ENCODE measurements at places on chromosomes 2 and 18. TPM values are rescaled to one million over a fixed set of nuclear protein-coding genes. Genes with fewer than 3 reads are reported as not detected.
A peak's percentile ranks its signal among the peaks of the same experiment; 100 is the strongest.

The FAM124B gene
- 0.78 TPM for total RNA-seq

The LBX2 gene
- 1.5 TPM for total RNA-seq

The CYP27C1 gene
- not detected for total RNA-seq

The FBXO15 gene
- total RNA-seq, result not detected

The SERPINB2 gene
- not detected for total RNA-seq

The POTEJ gene
- total RNA-seq, result not detected

The FEV gene
- not detected for total RNA-seq

The EDAR gene
- not detected for total RNA-seq

The SLC9A4 gene
- 0.10 TPM for total RNA-seq

The OTOS gene
- not detected for total RNA-seq

The SULT6B1 gene
- not detected for total RNA-seq

The SAP130 gene
- total RNA-seq, result 35.3 TPM

The IL1RL2 gene
- 0.19 TPM for total RNA-seq

DNA sequence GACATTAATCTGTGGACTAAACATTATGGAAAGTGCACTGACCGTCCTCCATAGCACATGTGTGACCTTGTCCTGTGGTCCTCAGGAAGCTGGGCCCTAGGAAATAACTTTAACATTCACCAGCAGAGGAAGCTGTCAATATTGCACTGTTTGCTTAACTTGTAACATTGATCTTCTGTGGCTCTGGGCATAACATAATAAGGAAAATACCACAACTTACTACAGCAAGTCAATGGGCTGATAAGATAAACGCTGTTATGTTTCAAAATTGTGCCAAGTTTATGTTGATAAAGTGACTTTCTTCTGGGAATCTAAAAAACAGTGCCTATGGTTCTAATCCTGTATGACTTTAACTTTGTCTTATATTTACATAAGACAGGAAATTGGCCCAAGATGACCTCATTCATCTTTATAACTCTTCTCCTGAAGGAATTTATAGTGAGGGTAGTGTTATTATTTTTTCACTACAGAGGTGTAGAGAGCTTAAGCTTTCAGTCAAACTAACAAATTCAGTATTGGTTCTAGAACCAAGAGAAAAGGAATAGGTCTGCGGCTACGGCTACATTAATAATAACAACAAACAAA, 113.7 kb upstream of the MAP4K3 start:
- peaks cover 9% of the 10 kb centered on the region for H3K27me3 ChIP-seq
- DNase-seq, result no peak
- no peak overlapping the region for H3K4me3 ChIP-seq

- H3K4me3 ChIP-seq, result no peak overlapping the region
- H3K36me3 ChIP-seq, result no peaks in the 10 kb centered on the region
Measured at GRCh38 chr2:121279476-121280220, 5.4 kb downstream of the TFCP2L1 start.

GRCh38 chr18:69209761-69210160, 190.9 kb upstream of the DOK6 start:
- H3K27me3 ChIP-seq, result no peaks in the 10 kb centered on the region
- H3K4me3 ChIP-seq, result no peak overlapping the region
- no peak for DNase-seq
- no peaks in the 10 kb centered on the region for H3K4me1 ChIP-seq
- H3K36me3 ChIP-seq, result no peaks in the 10 kb centered on the region
- no peak overlapping the region for H3K27ac ChIP-seq

- no peak overlapping the region for H3K27ac ChIP-seq
- DNase-seq, result no peak
- H3K4me3 ChIP-seq, result no peak overlapping the region
Measured at GRCh38 chr18:24797981-24798380, 337.5 kb downstream of the HRH4 start.

- no peak for DNase-seq
- no peak overlapping the region for H3K27ac ChIP-seq
- H3K27me3 ChIP-seq, result peaks cover 3% of the 10 kb centered on the region
- H3K4me1 ChIP-seq, result no peaks in the 10 kb centered on the region
Measured at GRCh38 chr2:172354347-172354746, 73.0 kb upstream of the ITGA6 start.

- H3K4me3 ChIP-seq, result peak within 1 kb of the TSS; percentile 85
- H3K27me3 ChIP-seq, result no peaks in the 10 kb centered on the region
- peaks cover 5% of the 10 kb centered on the region for H3K36me3 ChIP-seq
- peaks cover 26% of the 10 kb centered on the region for H3K4me1 ChIP-seq
- peak within 1 kb of the TSS; percentile 21 for H3K27ac ChIP-seq
Measured at GRCh38 chr2:96857667-96858372, at the start of gene ANKRD39. Gene ANKRD39, minus strand, starts transcription at chr2:96858016. Its CDS starts 29 bp downstream, at chr2:96857987.

DNA sequence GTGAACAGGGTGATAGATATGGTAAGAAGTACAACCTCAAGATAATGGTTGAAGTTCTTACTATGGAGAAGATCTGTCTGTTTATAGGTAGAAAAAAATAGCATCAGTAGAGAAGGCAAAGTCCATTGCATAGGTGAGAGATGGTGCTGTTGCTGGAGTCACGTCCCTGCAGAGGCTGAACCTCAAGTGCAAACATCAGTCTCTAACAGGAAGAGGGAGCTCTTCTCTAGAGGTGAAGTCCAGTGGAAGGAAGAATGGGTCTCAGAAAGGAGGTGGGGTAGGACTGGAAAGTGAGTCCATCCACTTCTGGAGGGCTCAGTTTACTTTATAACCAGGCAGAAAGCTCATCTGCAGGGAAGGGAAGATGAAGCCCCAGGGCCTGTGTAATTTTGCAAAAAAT, 337.7 kb downstream of the MEIS1 start:
- no peaks in the 10 kb centered on the region for H3K36me3 ChIP-seq
- H3K4me1 ChIP-seq, result no peaks in the 10 kb centered on the region
- DNase-seq, result no peak
- no peak overlapping the region for H3K27ac ChIP-seq
- H3K27me3 ChIP-seq, result no peaks in the 10 kb centered on the region

- H3K4me3 ChIP-seq, result no peak overlapping the region
- H3K27ac ChIP-seq, result no peak overlapping the region
- no peak for DNase-seq
- peaks cover 6% of the 10 kb centered on the region for H3K27me3 ChIP-seq
Measured at GRCh38 chr18:59172664-59173249, 33.1 kb downstream of the SEC11C start.

- no peaks in the 10 kb centered on the region for H3K27me3 ChIP-seq
- DNase-seq, result no peak
- H3K36me3 ChIP-seq, result no peaks in the 10 kb centered on the region
- no peak overlapping the region for H3K27ac ChIP-seq
- no peak overlapping the region for H3K4me3 ChIP-seq
Measured at GRCh38 chr2:133498662-133499585, 69.3 kb downstream of the NCKAP5 start.

DNA sequence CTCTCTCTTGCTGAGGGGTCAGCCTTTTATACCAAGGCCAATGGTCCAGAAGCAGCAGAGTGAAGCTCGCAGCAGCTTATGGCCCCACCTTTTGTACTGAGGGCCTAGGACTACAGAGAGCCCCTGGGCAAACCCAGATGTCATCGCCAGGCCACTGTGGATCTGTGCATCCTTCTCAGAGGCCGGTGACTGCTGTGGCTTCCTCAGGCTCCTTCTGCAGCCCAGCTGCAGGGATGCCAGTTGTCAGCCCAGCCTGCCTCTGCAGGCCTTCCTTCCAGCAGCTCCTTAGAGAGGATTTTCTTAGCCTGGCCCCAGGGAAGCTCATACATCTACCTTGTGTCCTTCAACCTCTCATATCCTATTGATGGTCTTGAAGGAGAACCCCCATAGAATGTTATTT, 6.5 kb upstream of the ACOXL start:
- H3K4me1 ChIP-seq, result no peaks in the 10 kb centered on the region
- peaks cover 30% of the 10 kb centered on the region for H3K27me3 ChIP-seq
- H3K27ac ChIP-seq, result no peak overlapping the region

GRCh38 chr18:76399613-76400391, 95.2 kb downstream of the ZNF516 start:
- no peak overlapping the region for H3K4me3 ChIP-seq
- no peaks in the 10 kb centered on the region for H3K27me3 ChIP-seq
- peaks cover 11% of the 10 kb centered on the region for H3K4me1 ChIP-seq
- no peaks in the 10 kb centered on the region for H3K36me3 ChIP-seq
- no peak for DNase-seq

DNA sequence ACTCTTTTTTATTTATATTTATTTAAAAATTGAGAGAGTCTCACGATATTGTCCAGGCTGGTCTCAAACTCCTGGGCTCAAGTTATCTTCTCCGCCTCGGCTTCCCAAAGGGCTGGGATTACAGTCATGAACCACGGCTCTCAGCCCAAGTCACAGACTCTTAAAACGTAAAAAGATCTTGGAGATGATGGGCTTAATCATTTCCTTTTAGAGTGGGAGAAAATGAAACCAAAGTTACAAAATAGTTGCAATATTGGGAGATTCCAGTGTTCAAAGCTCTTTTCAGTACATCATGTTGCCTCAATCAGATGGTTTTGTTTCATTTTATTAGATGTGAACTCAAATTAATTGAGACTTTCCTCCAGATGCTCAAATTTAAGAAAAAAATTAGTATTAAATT, 151.4 kb upstream of the XPO1 start:
- H3K36me3 ChIP-seq, result no peaks in the 10 kb centered on the region
- H3K27ac ChIP-seq, result no peak overlapping the region
- H3K27me3 ChIP-seq, result no peaks in the 10 kb centered on the region
- H3K4me1 ChIP-seq, result peaks cover 8% of the 10 kb centered on the region
- no peak overlapping the region for H3K4me3 ChIP-seq
- DNase-seq, result no peak

DNA sequence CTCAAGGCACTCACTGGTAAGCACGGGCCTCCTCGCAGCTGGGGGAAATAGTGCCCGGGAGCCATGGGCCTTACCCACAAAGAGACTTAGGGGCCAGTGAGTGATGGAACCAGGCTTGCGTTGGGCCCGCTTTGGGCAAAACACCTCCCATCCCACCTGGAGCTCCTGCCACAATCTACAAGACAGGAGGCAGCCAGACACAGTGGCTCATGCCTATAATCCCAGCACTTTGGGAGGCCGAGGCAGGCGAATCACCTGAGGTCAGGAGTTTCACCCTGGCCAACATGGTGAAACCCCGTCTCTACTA, 88.2 kb downstream of the TFCP2L1 start:
- no peak overlapping the region for H3K4me3 ChIP-seq
- DNase-seq, result no peak
- no peaks in the 10 kb centered on the region for H3K27me3 ChIP-seq
- no peaks in the 10 kb centered on the region for H3K4me1 ChIP-seq
- H3K36me3 ChIP-seq, result no peaks in the 10 kb centered on the region

GRCh38 chr2:199064201-199064600, 393.5 kb downstream of the SATB2 start:
- no peak overlapping the region for H3K4me3 ChIP-seq
- DNase-seq, result no peak
- H3K4me1 ChIP-seq, result no peaks in the 10 kb centered on the region
- H3K27ac ChIP-seq, result no peak overlapping the region
- H3K36me3 ChIP-seq, result peaks cover 10% of the 10 kb centered on the region
